ENCODE measurements at places on chromosomes 3 and 15.
A peak's percentile ranks its signal among the peaks of the same experiment; 100 is the strongest.

DNA sequence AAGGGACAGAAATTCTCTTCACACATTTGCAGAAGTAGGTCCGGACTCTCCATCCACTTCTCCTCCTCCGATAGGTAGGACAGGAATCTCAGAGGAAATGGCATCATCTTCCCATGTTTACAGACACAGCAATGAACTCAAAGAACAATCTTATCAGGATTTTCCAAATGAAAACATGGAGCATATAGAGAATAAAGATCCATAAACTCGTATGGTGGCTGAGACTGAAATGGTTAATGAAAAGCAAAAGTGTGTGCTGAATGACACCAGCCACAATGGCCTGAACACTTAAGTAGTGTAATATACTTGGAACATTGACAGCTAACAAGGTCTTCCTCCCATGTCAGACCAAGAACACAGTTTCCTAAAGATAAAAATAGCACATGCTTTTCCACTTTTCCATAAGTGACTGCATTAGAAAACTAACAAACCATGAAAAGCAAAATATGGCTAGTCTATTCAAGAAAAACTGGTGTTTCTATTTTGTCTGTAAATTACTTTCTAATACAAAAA lies 5.8 kb downstream of the CCRL2 start:
- no peak for DNase-seq

DNA sequence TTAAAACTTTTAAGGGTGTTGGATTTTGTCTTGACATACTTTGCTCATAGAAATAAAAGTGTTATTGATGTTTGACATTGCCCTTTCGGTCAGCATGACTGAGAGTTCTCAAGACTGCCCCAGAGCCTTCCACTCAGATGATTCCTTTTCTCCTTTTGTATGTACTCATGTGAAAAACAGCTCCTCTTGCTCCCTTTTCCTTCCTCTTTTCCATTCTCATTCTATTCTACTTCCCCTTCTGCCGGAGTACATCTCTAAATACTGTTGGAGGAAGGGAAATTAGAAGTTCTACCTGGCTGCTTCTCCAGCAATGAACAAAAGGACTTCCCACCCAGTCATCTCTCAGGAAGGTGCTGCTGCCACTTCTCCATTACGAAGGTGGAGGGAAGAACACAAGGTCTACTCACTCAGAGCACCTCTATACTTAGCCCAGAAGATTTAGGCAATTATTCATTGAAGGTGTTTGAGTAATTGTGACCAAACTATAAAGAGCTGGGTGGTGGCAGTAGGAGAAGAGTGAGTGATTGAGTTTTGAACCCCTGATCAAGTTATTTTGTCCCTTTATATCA lies 163.8 kb upstream of the MBNL1 start:
- DNase-seq = peak; percentile 2

DNA sequence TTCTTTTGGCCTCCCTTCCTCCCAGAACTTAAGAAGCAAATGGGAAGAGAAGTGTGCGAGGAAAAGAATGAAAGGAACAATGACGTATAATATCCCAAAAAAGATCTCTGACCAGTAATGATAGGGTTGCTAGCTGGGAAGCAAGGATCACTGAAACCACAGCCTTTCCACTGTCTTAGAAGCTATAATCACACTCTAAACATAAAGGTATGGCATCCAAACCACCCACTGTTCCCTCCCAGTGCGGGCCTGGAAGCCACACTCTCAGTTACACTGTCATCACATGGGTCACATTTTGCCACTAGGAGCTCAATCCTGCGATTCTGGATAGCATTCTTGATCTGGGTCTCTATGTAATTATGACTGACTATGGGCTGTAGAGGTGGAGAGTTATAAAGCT lies 131.6 kb upstream of the HACD2 start:
- DNase-seq = no peak

- no peak for DNase-seq
These were observed 196.4 kb downstream of the STT3B start for GRCh38 chr3:31729082-31729481.

DNA sequence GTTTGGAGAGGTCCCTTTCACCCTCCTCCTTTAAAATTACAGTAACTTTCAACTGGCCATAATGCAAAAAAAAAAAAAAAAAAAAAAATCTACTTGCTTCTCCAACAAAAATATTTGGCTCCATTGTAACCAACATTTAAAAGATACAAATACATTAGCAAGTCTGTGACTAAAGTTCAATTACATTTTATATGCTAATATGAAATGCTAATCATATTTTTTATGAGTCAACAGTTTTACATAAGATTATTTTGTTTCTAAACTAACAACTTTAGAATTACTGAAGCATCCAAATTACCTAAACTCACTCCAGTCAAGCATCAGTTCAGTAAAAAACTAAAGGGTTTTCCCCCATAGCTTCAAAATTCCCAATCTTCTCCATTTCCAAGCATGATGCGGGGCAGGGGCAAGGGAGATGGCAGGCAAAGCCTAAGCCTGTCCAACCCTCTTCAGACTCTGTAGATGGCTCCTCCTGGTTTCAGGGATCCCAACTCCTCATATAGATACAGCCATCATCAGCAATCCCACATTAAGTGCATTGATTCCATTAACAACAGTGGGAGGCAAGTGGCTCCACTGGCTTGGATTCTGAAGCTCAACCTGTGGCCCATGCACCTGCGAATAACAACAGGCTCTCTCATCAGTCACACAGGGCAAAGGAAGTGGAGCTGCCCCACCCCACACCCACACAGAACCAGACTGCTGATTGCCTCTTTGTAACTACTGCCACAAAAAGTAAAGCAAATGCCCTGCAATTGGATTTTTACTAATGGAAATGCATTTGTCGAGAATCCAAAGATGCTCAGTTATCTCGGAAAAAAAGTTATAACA lies 15.0 kb downstream of the SFMBT1 start:
- no peak for DNase-seq

DNA sequence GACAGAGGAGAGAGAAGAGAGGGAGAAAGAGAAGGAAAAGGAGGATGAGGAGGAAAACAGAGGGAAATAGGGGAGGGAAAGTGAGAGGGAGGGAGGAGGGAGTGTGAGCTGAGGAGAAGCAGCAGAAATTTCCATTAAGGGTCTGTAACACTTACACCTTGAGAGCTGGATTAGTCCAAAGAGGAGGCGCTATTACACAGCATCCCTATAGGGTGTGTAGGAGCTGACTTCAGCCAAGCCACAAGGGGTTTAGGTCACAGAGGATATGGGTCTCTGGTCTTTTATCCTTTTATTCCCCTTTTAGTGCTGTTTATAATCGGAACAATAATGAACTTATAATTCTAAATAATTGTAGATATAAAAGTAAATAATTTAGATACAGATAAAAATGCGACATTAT lies 230.4 kb downstream of the GABRG3 start:
- no peak for DNase-seq

- DNase-seq = no peak
These were observed 61.1 kb downstream of the GRIP2 start for GRCh38 chr3:14478956-14479550.

- no peak for DNase-seq
These were observed 8.0 kb downstream of the IGSF10 start for GRCh38 chr3:151452841-151453240.

- no peak for DNase-seq
These were observed 110.8 kb downstream of the TIGIT start for GRCh38 chr3:114404590-114404989.

DNA sequence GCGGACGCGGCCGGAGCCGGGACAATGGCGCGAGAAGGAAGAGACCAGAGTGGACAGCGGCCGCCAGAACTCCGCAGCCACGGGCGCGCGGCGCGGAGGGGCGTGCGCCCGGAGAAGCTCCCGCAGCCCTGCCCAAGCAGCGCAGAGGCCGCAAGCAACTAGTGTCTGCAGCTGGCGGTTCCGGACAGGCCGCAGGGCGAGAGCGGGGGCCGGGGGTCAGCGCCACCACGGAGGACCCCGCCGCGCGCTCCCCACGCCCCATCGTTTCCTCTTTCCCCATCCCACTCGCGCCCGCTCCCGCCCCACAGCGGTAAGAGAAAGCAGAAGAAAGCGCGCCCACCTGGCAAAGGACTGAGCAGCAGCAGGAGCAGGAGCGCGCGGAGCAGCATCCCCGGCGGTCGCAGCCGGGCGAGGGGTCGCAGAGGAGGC lies 440 bp downstream of the PRTG start:
- DNase-seq = peak; percentile 23

DNA sequence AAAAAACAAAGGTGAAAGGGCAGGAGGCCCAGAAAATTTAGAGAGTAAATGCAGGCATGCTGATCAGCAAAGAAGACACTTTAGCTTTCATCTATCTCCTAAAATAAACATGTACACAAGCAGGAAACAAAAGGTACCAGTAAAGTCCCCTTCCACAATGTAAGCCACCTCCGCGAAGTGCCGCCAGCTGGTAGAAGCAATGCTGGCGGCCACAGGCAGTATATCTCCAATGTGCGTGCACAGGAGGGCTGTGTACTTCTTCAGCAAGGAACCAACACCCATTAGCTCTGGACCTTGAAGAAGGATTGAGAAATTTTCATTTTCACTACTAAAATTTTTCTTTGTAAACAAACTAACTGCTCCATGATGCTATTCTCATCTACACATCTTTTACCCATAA lies 75.4 kb downstream of the HERC2 start:
- DNase-seq = no peak

- DNase-seq = no peak
These were observed 39.3 kb downstream of the OXNAD1 start for GRCh38 chr3:16304061-16305010.

GRCh38 chr15:38316311-38316710 lies 63.7 kb downstream of the SPRED1 start:
- no peak for DNase-seq

DNA sequence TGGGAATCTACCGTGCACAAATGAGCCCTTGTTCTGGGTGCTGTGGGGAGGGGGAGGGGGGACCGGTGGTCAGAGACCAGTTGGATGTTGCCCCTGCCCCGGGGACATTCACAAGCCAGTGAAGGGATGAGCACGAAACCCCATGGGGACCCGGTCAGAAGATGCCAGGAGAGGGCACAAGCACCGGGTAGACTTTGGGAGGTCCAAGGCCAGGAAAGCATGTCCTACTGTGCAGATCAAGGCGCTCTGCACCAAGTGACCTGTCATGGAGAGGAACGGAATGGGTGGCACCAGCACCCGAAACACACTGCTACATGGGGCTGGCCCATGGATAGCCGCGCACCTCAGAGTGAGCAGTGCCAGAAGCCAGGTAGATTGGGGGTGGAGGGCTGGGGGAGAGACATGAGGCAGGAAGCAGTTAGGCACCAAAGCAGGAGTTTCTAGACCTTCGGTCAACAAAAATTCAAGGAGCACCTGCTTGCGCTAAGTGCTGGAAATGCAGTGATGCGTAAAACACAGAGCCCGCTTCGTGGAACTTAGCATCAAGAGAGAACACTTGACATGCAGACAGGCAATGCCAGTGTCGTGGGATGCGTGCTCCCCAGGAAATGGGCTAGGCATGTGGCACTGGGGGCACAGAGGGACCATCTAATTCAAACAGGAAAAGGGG lies 99.1 kb downstream of the CPN2 start:
- no peak for DNase-seq

All from germinal center (tissue), 1 donor.